ENCODE measurements at places on chromosomes 3 and 15.
A peak's percentile ranks its signal among the peaks of the same experiment; 100 is the strongest.

- peak; percentile 14 for DNase-seq
Observed at GRCh38 chr3:139317660-139318430, 26.0 kb upstream of the MRPS22 start.

GRCh38 chr15:48244921-48245320, 38.8 kb downstream of the SLC12A1 start:
- DNase-seq: peak; percentile 72

- no peak for DNase-seq
Observed at GRCh38 chr3:134214239-134214638, 36.4 kb downstream of the RYK start.

DNA sequence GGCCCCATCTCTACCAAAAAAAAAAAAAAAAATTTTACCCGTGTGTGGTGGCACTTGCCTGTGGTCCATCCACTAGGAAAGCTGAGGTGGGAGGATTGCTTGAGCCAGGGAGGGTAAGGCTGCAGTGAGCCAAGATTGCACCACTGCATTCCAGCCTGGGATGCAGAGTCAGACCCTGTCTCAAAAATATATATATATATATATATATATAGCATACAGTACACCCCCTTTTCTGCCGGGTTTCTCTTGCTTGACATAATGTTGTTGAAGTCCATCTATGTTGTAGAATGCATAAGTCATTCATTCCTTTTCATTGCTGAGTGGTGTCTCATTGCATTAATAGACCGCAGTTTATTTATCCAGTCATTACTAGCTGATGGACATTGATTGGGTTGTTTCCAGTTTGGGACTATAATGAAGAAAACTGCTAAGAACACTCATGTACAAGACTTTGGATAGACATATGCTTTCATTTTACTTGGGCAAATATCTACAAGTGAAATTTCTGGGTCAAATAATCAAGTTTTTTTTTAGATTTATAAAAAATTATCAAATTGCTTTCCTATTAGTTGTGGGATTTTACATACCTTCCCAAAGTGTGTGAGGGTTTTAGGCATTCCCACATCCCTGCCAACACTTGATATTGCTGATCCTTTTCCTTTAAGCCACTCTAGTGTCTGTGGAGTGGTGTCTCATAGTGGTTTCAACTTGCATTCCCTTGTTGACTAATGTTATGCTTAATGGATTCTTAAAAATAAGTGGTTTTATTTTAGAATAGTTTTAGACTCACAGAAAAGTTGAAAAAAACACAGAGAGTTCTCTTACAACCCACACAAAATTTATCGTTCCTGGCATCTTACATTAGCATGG, 2.1 kb upstream of the PRR20G start:
- peak; percentile 13 for DNase-seq

GRCh38 chr3:133254716-133255115, 145.1 kb upstream of the BFSP2 start:
- DNase-seq: no peak

- no peak for DNase-seq
Observed at GRCh38 chr3:31278532-31278931, 254.2 kb upstream of the STT3B start.

- DNase-seq: no peak
Observed at GRCh38 chr3:32430900-32431299, 39.2 kb downstream of the CMTM7 start.

DNA sequence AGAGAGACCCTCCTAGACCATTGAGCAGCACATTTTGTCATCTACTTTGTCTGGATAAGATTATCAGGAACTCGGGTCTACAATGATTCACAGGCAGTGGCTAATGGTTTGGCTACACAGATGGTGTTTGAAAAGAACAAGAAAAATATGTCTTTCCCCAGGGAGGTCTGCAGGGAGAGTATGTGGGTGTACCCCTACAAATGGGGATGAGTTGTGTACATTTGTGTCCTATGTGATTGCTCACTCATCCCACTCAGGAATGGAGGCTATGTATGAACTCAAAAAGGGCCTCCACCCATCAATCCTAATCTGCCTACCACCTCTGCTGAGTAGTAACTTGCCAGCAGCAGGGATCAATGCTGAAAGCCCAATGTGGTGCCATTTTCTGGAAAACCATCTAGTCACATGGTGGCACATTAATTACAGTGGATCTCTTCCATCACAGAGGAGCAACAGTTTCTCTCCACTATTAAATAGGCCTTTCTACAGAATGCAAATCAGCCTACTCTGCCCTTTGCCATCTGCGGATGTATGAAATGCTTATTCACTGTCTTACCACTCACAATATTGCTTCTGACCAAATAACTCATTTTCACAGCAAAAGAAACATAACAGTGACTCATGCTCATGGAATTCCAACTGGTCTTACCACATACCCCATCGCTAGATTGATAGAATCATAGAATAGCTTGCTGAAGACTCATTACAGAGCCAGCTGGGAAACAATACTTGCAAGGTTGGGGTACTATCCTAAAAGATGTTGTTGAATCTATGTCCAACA, 48.3 kb upstream of the TRIM42 start:
- peak; percentile 96 for DNase-seq

DNA sequence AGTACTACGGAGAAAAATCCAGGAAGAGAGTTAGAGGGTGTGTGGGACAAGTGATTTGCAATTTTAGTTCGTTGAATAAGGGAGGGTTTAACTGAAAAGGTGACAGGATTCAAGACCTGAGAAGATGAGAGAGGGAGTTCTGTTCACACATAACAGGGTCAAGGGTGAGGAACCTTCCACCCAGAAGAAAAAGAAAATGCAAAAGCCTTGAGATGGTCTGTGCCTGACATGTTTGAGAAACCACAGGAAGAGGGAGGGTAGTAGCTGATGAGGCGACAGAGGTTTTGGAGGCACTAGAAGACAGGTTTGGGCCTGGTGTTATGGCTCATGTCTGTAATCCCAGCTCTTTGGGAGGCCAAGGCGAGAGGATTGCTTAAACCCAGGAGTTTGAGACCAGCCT, 591 bp upstream of the SLC25A20 start:
- no peak for DNase-seq

DNA sequence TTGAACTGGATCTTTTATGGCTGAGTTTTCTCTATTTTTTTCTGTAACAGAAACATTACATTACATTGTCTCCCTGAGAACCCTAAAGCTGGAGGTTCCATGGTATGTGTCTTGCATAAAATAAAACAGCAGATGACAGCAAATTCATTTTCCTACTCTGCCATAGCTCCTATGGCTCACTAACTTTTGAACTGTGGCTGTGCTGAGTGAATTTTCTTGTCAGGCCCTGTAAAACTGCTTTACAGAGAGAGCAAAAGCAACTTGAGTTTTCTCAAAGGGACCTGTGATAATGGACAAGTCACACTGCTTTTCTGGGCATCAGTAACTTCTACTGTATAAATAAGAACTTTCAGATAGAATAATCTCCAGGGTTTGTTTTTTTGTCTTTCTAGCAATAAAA, 129.9 kb upstream of the TSC22D2 start:
- no peak for DNase-seq

DNA sequence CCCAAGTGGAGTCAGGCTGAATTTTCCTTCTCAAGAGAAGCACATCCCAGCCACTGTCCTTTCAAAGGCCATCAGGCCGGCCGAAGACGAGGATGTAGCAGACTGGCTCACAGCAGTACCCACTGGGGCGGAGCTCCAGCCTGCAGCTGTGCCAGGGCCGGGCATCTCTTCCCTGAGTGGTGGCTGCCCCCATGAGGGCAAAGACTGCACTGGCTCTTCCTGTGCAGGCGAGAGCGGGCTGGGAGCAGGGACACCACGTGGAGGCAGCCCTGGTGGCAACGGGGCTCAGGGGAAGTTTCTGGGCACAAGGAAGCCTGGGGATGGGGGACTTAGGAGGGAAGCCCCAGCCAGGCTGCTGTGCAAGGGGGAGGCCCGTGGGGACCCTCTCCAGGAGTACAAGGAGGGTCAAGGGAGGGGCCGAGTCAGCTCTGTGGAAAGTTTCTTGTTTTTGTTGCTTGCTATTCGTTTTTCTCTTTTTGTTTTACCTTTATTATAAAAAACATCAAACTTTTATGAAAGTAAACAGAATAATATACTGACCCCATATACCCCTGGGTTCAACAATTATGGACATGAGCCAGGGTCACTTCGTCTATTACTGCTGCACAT, 66.1 kb downstream of the RPN1 start:
- peak; percentile 50 for DNase-seq

DNA sequence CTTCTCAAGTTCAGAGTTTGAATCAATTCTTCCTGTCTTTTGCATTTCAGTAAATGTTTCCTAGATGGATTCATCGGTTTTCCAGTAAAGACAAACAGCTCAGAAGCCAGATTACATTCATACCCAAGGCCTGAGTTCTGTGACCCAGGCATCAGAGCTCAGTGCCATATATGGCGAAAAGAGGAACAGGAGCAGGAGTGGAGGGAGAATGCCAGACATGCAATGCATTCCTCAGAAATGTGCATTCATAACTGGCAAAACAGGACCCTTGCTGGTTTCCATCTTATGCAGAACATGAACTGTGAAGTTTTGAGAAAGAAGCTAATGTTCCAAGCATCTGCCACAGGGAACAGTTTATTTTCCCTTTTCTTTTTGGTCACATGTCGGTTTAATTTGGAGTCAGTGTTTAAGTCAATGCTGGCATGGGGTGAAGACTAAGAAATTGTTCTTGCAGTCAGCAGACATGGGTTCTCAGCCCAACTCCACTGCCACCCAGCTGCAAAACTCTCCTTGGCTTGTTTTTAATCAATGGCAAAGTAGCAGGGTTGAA, 116.5 kb downstream of the LPP start:
- peak; percentile 91 for DNase-seq

DNA sequence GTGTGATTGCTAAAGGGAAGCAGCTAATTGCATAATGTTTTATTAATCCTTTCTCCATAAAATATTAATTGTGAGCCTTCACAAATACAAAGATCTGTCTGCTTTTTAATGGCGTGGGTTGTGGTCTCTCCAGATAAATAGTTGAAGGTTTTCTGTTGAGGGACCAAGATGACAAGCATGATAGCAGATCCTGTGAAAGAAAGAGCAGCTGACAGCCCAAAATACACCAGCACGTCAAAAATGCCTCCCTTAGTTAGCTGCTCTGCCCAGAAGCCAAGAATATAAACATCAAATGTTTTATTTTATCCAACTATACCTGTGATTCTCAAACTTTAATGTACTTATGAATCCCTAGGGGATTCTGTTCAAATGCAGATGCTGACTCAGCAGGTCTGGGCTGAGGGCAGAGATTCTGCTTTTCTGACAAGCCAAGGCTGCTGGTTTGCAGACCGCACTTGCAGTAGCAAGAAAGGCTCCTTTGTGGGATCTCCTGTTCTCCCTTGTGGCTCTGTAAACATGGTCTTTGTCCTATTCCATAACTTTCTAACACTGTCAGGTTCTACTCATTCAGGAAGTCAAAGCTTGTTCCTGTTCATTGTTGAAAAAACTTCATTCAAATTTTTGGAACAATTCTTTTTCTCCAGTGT, 119.1 kb upstream of the SLC25A36 start:
- no peak for DNase-seq

Data from fibroblast of mammary gland (primary cell).